ENCODE measurements at places on chromosomes 12 and 14.

DNA sequence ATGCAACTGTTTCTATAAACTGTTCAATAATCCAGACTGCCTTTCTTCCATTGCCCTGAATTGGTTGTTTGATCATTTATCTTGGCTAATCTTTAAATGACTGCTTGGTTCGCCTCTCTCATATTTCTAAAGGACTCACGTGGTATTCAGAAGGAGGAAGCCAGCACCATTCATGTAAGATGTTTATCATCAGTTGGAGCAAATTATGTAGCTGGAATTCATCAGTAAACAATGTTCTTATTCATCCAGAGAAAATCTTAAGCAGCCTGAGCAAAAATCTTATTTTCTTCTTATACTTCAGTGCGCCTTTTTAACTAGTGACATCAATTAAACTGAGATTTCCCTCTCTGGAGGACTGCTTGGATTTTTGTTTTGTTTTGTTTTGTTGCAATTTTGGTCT lies 538.7 kb upstream of the TMEM132C start:
- no peak for DNase-seq

GRCh38 chr12:50075808-50076170 lies 9.4 kb upstream of the SMARCD1 start:
- no peak for DNase-seq

- DNase-seq: no peak
Measured at GRCh38 chr12:124399622-124400021, 104.7 kb downstream of the RFLNA start.

DNA sequence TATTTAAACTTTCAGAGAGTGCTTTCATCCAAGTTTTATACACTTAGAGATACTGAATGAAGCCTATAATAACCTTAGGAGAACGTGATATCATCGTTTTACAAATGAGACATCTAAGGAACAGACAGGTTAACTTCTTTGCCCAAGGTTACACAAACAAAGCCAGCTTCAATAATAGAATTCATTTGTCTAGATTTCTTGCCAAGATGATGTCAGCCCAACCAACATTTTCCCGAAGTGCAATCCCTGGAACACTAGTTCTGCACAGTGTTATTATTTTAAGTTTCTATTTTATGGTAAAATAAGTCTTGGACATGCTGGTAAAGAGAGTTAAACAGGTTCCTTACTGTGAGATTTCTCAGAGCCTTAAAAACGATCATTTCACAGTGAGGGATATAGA lies 174.6 kb downstream of the SLC25A21 start:
- DNase-seq: no peak

GRCh38 chr14:105353136-105353535 lies 38.6 kb downstream of the PACS2 start:
- DNase-seq: no peak

GRCh38 chr14:50070230-50070629 lies 46.1 kb downstream of the VCPKMT start:
- no peak for DNase-seq

DNA sequence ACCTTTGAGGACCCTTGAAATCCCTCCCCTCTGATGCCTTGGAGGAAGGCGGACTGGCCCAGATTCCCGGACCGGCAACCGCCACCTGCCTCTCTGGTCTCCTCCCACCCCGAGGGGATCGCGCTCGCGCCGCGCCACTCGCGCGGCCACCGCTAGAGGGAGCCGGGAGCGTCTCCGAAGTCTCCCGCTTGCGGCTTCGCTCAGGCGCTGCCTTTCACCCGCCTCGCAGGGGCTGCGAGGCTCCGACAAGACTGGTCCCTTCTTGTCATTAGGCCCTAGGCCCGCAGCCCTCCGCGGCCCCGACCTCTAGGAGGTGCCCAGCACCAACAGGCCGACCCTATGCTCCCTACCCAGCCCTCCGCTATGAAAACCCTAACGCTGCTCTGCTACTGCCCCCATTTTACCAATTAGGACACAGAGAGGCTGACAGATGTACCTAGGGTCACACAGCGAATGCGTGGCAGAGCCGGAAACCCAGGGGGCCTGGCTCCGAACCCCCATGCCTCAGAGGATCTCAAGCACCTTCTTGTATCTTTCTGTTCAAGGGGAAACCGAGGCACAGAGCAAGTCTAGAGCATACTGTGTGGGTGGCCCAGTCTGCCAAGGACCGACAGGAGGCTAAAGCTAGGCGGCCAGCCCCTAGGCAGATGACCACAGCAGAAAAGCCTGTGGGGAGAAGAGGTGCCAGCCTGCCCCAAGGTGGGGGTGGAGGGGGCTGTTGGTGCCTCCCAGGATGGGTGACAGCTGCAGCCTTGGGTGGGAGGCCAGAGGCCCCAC lies 21.4 kb upstream of the VSX2 start:
- peak; percentile 44 for DNase-seq

DNA sequence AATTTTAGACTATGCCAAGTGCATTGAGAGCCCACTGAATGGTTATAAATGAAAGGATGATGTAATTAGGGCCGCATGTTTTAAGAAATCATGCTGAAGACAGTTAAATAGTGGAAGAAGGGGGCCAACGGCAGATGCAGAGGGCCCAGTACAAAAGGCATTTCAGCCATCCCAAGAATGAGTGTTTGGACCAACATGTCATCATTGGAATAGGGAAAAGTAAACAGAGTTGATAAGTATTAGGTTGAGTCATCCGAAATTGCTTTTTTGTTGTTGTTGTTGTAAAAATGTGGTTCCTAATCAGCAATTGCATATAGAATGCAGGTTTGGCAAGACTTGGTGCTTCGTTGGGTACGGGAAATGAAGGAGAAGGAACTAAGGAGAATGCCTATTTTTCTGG lies 29.5 kb downstream of the BMP4 start:
- DNase-seq: no peak

DNA sequence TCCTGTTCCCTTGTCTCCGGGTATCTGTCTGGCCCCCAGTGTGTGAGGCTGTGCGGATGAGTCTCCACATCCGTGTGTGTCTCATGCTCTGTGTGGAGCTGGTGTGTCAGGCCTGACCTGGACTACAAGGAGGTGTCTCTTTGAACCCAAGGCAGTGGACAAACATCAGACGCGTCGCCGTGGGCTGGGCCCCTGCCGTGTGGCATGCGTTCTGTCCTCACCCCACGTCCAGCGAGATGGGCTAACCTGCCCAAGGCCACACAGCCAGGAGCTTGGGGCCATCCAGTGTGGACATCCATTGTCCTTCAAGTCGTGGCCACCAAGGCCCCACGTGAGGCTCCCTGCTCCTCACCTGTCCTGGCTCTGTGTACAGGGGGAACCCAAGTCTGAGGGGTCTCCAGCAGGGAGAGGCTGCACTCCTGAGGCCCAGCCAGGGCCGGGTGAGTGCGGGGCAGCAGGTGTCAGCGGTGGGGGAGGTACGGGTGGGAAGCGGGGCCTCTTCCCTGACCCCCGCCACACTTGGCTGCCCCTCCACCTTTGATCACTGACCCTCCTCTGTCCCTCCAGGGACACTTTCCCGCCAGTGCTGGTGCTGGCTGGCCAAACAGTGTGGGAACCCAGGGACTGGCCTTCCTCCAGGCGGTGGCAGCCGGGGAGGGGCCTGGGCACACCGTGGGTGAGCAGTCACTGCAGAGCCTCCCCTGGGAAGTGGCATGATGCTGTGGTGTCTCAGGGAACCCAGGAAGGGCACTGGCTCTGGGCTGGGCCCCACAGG lies 48.5 kb downstream of the CYP46A1 start:
- DNase-seq: no peak

DNA sequence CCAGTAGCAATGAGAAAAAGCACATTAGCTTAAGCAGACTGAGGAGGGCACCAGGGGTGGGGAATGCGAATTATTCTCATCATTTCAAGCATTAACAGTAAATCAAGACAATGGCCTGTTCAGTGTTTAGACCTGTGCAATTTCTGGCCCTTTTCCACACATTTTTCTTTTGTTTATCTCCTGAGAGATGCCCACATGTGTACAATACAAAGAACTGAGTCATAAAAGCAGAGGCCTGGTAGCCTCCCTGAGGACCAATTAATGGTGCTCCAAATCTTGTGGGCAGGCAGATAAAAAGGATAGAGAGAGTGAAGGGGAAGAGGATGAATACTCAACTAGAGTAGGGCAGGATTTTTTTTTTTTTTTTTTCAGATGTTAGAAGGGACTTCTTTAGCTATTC lies 480.8 kb downstream of the RERGL start:
- DNase-seq: no peak

- DNase-seq: peak; percentile 84
Measured at GRCh38 chr12:56193025-56193578, 3.8 kb upstream of the SMARCC2 start.

DNA sequence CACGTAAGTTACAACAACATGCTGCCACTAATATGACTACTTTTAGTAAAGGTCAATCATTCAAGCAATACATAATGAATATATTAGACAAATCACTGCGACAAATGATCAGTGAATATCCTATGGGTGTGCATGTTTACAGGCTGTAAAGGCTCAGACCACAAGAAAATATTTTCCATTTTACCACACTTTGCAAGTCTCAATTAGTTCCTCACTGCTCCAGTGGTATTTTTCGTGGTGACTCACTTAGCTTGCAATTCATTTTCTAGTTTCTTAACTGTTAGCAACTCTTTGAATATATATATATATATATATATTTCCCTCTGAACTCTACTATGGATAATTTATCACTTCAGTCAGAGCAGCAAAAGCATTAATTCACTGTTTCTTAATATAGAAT lies 96.9 kb downstream of the EML5 start:
- DNase-seq: no peak

DNA sequence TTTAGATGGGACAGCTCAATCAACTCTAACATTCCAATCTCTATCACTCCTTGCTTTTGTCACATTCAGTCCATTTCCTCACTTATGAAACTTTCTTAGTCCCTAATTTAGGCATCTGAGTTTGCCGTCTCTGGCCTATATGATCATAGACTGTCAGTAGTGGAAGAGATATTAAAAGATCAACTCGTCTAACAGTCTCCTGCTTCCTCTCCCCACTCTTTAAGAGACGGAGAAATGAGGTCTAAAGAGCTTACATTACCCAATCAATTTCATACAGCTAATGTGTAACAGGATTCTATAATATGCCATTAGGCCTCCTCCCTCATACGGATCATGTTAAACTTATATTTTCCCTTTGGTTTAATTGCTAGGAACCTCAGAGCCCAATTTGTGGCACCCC lies 6.5 kb upstream of the ATP23 start:
- DNase-seq: no peak

DNA sequence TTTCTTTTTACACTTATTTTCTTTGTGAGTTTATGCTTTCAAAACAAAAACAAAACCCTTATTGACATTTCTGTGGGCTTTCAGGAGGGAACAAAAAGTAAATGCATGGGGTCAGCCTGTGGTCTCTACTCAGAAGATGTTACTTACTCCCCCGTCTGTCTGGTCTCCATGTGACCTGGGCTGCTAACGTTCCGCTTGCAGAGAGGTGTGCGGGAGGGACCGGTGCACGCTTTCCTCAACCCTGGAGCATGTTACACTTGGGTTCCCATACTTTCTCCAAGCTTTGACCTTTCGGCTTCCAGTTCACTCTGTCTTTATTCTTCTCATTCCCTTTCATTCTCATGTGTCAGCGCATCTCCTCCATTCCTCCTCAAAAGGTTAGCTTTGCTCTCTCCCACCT lies 36.5 kb downstream of the ZC3H14 start:
- DNase-seq: no peak

DNA sequence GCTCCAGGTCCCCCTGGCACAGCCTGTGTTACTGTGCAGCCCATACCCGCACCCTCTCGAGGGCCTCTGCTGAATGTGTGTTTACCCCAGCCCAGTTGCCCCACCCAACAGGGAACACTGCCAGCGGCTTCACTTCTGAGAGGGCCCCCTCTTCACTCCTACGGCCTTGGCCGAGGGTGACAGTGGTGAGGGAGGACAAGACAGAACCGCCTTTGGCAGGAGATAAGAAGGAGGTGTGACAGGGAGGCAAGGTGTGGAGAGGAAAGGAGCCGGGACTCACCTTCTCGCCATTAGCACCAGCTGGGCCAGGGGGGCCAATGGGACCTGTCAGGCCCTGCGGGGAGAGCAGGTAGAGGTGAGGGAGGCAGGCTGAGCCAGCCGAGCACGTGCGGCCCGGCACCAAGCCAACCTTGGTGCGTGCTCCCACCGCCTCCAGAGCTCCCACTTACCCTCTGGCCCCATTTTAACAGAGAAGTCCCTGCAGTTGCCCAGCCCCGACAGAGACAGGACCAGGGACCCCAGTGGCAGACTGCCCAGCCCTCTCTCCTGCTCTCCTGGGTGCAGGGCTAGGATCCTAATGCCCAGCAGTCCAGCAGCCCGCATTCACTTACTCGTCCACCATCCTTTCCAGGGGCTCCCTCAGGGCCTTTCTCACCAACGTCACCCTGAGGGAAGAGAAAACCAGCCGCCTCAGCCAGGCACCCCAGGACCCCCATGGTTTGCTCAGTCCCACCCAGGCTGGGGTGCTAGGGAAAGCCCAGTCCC lies 18.3 kb downstream of the TMEM106C start:
- DNase-seq: no peak

DNA sequence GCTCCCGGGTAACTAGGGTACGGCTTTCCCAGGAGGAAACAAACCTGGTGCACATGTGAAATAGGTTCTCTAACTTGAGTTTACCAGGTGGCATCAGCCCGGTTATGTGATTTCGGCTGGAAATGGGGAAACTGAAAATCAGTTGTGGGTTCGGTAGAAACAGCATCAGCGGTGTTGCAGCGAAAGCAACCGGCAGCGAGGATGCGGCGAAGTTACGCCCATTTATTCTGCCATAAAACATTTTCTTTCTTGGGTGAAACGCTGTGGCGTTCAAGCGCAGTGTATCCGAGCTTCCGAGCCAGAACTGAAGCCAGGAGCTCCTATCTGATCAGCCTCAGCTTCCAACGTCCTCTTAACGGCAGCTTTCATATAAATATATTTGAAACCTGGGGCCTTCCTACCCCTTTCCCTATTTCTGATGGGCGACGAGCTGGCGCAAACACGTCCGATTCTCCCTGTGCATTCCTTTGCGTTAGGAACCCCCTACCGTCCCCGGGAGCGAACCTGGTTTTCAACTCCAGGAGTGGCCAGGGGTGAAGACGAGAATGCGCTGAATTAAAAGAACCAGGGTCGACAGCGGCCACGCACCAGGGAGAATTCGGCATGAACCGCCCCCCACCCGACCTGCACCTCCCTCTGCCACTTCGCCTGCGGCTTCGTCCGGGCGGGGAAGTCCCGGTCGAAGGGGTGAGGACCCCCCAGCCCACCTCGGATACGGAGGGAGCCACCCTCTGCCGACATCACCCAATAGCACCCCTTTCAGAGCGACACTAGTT lies 1.6 kb downstream of the DPF3 start:
- peak; percentile 18 for DNase-seq

- DNase-seq: no peak
Measured at GRCh38 chr12:1703771-1704722, 13.2 kb downstream of the ADIPOR2 start.

DNA sequence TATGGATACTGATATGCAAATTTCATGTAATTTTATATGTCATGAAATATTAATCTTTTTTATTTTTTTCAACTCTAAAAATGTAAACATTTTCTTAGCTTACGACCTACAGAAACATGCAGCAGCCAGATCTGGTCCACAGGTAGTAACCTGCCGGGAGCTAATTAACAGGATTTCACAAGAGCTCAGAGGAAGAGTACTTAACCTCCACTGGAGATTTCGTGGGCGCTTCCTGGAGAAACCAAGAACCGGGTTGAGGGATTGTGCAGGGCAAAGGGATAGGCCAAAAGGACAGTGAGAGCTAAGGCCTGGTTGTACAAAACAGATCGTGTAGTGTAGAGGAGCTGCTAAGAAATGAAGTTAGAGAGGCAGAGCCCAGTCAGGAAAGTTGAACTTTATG lies 315.7 kb downstream of the PAWR start:
- no peak for DNase-seq

Measured in CD4-positive, alpha-beta T cell treated with Interleukin-4 for 4 hours (primary cell).